Cortex of kidney (tissue), 1 donor: ENCODE measurements at places on chromosomes 12 and 14.

GRCh38 chr12:69068448-69068847 lies 135.5 kb upstream of the CPM start:
- DNase-seq: no peak

- no peak for DNase-seq
These were observed 200.3 kb downstream of the KTN1 start for GRCh38 chr14:55780156-55780946.

DNA sequence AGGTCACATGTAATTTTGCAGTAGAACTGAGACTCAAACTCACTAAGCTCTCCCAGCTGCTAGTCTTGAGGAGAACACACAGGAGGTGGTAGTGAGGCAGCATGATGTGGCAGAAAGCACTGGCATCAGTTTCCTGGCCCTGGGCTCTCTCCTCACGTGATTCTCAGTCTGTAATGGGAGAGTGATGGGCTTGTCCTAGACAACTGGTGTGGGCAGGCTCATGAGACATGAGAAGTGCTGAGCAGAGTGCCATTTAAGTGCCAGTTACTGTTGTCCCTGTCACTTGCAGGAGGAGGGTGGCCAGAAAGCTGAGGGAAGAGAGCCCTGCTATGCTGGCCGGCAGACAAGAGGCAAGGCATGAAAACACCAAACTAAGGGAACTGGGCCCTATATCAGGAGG lies 48.5 kb upstream of the OVCH1 start:
- DNase-seq: no peak

- no peak for DNase-seq
These were observed 10.4 kb upstream of the PTHLH start for GRCh38 chr12:27982951-27983350.

DNA sequence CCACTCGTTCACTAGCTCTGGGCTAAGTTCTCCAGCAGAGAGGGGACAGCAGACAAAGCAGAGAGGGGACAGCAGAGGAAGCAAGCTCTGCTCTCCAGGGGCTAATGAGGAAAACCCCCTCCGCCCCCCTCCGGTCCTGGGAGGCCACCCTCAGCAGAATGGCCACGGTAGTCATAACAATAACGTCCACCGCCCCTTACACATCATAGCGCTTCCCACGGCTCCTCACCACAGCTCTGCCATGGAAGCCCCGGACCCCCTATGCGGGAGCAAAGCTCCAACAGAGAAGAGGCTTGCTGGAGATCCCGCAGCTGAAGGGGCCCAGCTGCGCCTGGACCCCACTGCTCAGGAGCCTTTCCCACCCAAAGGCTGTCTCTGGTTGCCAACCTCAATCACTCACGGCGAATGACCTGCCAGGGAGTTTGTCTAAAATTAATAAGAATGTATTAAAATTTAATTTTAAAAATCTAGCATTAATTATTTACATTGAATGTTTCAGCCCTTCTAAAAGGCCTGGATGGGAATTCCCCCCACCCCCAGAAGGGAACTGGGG lies 17.4 kb downstream of the BEGAIN start:
- no peak for DNase-seq

- no peak for DNase-seq
These were observed 436.2 kb downstream of the RAD51B start for GRCh38 chr14:68255693-68256178.

GRCh38 chr14:100049220-100049619 lies 16.0 kb upstream of the EVL start:
- no peak for DNase-seq

- DNase-seq: no peak
These were observed 2.7 kb downstream of the DIP2B start for GRCh38 chr12:50507474-50507838.

GRCh38 chr14:51643140-51643539 lies 8.6 kb upstream of the FRMD6 start:
- DNase-seq: no peak

- no peak for DNase-seq
These were observed 369.2 kb downstream of the CCER1 start for GRCh38 chr12:90585640-90586304.
